ENCODE measurements at places on chromosomes 16 and 17. TPM values are rescaled to one million over a fixed set of nuclear protein-coding genes. Genes with fewer than 3 reads are reported as not detected.

The B4GALNT2 gene
- 2.8 TPM for polyA plus RNA-seq

The WWOX gene
- 37.9 TPM for polyA plus RNA-seq

The KCNG4 gene
- 0.05 TPM for polyA plus RNA-seq

The ARSG gene
- polyA plus RNA-seq, result 5.0 TPM

The KCNJ18 gene
- polyA plus RNA-seq, result not detected

The FMNL1 gene
- polyA plus RNA-seq, result 11.5 TPM

GRCh38 chr17:79997011-79997660 lies 38.5 kb downstream of the TBC1D16 start:
- no peak for DNase-seq

GRCh38 chr17:17043461-17044271 lies 1.4 kb downstream of the MPRIP start:
- DNase-seq, result no peak

GRCh38 chr17:19935169-19935568 lies 42.5 kb downstream of the AKAP10 start:
- DNase-seq, result no peak

DNA sequence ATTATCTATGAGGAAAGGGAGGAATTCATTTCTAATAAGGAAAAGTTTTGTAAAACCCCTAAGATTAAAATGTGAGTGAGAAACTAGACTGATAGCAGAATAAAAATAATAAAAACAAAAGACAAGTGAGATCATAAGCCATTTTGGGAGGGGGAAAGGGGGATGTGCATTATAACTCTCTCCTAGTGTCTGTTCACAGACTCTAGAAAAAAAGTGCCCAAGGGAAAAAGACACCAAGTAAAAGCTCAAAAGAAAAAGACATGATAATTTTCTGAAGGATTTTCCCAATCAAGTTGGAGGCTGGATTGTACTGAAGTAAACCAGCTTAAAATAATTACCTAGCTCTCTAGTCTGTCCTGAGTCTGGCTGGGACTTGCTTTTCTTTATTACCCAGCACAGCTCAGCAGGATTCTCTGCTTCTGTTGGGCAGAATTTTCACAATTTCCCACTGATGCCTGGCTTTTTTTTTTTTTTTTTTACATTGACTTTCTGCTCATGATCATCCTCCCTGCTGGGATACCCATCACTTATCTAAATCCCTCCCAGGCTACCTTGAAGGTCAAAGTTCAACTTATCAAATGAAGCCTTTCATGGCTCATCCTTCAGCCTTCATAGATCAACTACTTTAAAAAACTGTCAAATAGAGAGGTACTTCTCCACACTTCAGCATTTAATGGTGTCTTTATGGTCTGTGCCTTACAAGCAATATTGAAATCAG lies 124.2 kb upstream of the KCNJ16 start:
- DNase-seq, result no peak

All from renal cortex interstitium (tissue), 15 donors.